ENCODE measurements at places on chromosomes 2 and 18.

DNA sequence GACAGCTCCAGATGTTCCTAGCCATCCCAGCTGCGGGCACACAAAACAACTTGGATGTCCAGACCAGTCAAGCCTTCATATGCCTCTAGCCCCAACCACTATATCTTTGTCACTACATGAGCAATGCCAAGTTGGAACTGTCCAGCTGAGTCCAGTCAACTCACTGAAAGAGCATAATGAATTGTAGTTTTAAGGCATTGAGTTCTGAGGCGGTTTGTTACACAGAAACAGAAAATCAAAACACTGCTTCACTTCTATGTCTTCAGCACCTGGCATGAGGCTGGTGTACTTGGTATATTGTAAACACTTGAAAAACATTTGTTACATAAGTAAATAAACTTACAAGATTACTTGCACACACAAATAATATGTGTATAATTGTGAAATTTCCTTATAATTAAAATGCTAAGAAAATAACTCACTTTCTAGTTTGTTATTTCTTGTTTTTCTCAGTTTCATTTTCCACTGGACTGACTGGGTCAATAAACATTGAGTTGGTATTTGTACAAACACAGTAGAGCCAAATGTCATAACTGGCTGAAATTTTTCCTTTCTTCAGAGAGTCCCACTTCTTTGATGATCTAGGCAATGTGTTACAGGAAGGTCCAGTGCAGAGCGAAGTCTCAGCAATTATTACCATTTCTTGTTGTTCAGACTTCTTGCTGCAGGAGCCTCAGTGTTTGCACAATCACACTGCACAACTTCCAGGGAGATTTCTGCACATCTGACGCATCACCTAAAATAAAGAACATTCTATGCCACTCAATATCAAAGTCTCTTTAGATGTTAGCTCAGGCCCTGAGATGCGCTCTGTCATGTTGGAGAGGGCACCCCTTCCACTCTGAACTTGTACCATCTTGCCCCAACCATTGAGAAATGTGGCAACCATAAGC is 38.2 kb upstream of the DPP4 start:
- no peak for DNase-seq

DNA sequence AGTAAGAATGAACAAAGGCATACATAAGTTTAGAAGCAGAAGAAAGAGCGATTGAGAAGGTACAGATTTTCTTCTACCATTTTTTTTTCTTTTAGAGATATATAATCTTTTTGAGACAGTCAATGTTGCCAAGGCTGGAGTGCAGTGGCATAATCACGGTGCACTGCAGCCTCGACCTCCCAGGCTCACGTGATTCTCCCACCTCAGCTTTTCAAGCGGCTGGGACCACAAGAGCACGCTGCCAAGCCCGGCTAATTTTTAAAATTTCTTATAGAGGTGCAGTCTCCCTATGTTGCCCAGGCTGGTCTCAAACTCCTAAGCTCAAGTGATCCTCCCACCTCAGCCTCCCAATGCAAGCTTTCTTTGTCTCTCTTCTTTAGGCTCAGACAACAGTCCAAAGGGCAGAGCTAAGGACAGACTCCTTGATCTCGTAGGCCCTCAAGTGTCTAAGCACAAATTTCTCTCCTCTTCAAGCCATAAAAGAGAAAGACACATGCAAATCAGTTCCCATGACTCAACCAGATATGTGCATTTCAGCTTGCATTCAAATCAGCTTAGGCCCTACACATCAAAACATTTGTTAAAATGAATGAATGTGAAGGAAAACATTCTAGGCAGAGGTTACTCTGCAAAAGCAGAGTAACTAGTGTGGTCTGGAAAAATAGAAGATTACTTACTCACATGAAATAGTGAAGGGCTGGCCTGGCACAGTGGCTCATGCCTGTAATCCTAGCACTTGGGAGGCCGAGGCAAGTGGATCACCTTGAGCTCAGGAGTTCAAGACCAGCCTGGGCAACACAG is 18.0 kb downstream of the ITSN2 start:
- DNase-seq = no peak

DNA sequence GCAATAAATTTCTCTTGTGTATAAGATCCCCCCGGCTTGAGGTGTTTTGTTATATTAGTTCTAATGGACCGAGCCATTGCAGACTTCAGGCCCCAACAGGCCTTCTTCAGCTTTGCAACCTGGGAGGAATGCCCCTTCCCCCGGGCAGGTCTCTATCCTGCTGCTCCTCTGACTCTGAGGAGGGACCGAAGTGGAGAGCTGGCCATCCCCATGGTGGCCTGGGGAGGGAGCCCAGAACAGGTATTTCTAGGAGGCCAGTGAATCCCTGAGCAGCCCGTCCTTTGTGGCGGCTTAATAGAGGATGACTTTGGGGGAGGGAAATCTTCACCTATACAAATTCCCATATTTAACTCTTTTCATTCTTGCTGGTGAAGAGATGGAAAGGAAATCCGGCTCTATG is 715.8 kb upstream of the SOX11 start:
- DNase-seq = no peak

- DNase-seq = no peak
Observed at GRCh38 chr2:180596453-180596852, 384.0 kb upstream of the UBE2E3 start.

GRCh38 chr18:45851161-45851925 is 25.9 kb downstream of the SIGLEC15 start:
- DNase-seq = no peak

DNA sequence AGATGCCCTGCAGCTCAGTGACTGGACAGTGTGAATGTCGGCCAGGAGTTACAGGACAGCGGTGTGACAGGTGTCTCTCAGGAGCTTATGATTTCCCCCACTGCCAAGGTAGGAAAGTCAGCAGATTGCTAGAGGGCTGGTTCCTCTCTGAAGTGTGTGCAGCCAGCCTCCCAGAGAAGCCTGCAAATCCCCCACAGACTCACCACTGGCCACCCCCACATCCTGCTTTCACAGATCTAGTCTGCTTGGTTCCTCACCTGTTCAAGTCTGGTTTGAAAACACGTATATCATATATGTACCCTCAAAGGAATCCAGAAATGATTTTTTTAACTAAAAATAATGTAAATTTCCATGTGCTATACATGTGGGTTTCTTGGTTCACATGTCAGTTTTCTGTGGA is 121.1 kb downstream of the LAMA3 start:
- DNase-seq = no peak

- DNase-seq = no peak
Observed at GRCh38 chr2:79189465-79189864, 29.9 kb upstream of the REG3A start.

DNA sequence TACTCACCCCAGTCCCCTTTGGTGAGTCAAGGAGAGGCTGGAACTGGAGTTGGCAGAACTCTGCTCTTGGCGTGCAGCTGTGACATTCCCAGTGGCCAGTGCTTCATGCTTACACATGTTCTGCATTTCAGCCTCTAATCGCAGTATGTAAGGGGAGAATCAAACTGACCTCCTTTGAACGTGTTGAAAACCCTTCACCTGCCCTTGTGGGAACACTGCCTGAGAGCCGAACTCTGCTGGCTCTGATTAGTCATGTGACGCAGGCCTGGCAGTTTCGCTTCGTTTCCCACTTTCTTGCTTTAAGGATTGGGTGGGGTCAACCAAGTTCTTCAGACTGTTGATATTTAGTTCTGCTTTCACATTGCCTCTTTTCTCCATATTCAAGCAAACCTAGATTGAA is 173.8 kb upstream of the BCL2L11 start:
- no peak for DNase-seq

- no peak for DNase-seq
Observed at GRCh38 chr2:45884126-45884525, 232.7 kb downstream of the PRKCE start.

DNA sequence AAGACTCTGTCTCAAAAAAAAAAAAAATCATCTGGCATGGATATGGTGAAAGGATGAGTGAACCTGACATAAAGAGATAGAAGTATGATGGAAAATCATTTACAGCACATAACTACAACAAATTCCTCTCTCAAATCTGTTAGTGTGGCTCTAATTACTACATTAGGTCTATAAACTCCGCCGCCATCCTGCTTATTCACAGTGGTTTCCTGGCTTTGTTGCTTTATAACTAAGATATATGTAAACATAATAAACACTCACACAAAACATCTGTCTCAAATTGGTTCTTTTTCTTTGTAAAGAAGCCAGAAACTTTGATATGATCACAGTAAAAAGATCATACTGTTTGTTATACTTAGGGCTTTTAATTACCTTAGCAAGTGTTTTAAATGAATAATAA is 412.6 kb upstream of the FAM98A start:
- no peak for DNase-seq

- no peak for DNase-seq
Observed at GRCh38 chr2:56539618-56540017, 355.8 kb downstream of the CCDC85A start.

GRCh38 chr2:202376460-202377206 is 506 bp downstream of the BMPR2 start:
- no peak for DNase-seq

- DNase-seq = no peak
Observed at GRCh38 chr2:160507046-160507407, 13.4 kb upstream of the RBMS1 start.

DNA sequence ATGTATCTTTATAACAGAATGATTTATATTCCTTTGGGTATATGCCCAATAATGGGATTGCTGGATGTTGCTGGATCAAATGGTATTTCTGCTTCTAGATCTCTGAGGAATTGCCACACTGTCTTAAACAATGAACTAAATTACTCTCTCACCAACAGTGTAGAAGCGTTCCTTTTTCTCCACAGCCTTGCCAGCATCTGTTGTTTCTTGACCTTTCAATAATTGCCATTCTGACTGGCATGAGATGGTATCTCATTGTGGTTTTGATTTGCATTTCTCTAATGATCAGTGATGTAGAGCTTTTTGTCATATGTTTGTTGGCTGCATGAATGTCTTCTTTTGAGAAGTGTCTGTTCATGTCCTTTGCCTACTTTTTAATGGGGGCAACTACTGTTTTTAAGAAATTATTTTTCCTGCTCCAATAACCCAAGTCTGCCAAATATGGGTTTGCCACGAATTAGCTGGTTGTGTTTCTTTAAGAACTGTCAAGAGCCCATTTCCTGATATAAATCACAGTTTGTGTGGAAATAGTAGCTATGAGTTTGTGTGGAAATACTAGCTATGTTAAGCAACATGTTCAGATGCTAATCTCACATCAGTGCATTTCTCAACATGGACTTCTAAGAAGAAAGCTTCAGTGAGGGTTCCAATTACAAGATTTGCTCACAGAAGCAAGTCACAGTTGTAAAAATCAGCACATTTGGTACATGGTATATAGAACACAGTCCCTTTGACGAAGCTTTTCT is 259.4 kb downstream of the ANAPC1 start:
- DNase-seq = peak; percentile 79

GRCh38 chr2:71129902-71130151 is 202 bp downstream of the MCEE start:
- DNase-seq = peak; percentile 42

DNA sequence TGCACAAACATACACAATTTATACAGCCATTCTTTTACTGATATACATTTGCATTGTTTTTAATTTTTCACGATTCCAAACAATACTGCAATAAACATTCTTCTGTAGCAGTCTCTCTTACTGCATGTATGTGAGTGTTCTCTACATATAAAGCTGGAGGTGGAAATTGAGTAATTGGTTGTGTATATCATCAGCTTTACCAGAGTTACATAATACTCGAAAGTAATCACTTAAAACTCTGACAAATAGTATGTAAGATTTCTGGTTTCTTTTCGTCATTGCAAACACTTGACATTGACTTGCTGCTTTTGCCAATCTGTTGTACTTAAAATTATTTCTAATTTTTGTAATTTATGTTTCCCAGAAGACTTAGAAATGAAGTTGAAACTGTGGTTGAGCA is 110.2 kb downstream of the TDRD15 start:
- DNase-seq = no peak

- DNase-seq = no peak
Observed at GRCh38 chr18:45639408-45639807, 24.1 kb downstream of the SLC14A2 start.

GRCh38 chr2:189274361-189274760 is 94.8 kb upstream of the COL5A2 start:
- DNase-seq = no peak

DNA sequence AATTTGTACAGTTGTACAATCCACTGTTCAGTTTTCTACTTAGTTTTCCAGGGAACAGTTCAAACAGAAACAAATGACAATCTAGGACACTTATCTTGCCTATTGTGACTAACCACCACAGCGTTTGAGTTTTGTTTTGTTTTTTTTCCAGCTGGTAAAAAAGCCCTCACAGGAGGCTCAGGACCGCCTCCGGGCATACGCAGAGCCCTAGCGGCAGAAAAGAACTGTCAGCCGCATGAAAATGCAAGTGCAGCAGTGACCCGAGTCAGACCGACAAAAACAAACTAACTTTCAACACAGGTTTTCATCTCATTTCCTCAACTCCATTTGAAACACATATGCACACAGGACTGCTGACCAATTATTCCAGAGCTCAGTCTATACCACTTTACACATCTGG is 68.6 kb downstream of the STEAP3 start:
- no peak for DNase-seq

DNA sequence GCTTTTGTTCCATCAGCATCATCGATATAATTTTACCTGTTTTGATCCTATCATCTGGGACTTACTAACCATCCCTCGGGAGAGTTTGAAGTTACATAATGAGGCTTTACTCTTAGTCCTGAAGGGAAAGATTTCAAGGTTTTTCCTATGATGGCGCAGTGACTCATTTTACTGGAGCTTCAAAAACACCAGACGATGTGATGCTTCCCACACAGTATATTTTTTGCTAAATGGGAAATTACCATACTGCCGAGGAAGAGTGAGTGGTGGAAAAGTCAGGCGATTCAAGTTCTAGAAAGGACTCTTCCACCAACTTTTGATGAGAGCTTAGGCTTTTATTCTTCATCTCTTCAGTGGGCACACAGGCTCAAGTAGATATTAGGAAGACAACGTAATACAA is 44.6 kb upstream of the GCG start:
- no peak for DNase-seq

DNA sequence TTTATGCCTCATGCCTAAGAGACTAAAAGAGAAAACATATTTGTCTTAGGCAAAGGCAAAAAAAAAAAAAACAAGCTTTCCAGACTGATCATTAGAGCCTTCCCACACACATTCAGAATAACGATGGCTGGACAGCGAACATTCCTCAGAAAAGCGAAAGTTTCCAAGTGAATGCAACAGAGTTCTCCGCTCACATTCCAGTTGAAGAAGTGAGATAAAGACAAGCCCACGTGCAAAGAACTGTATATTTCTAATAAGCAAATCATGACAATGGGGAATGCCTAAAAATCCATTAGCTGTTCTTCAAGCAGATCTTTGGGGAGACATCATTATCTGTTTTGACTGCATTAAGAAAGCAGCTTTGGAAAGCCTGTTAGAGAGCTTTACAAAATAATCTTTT is 347.9 kb downstream of the METTL4 start:
- DNase-seq = no peak

- no peak for DNase-seq
Observed at GRCh38 chr2:204451766-204452165, 93.5 kb upstream of the PARD3B start.

DNA sequence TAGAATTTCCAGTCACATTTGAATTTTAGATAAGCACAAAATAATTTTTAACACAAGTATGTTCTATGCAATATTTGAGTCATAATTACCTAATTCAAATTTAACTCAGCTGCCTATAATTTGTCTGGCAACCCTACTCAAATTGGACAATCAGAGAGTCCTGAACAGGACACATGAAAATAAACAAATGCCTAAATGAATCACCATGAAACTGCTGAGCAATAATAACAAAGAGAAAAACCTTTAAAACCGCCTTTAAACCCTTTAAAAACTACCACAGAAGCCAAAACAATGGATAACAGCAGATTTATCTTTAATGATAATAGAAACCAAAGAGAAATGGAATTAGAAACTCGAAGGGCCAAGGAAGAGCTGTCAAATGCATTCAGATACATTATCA is 39.5 kb downstream of the ARL4C start:
- peak; percentile 3 for DNase-seq

Measured in GM04504 (cell line).